ENCODE measurements at places on chromosomes 5 and 9. TPM values are rescaled to one million over a fixed set of nuclear protein-coding genes. Genes with fewer than 3 reads are reported as not detected.

The IL17B gene
- total RNA-seq: not detected

The FLT4 gene
- total RNA-seq: not detected

The AFAP1L1 gene
- total RNA-seq: 1.6 TPM

The TYRP1 gene
- 0.15 TPM for total RNA-seq

The AGXT2 gene
- total RNA-seq: not detected

The FAM151B gene
- total RNA-seq: 0.36 TPM

The OR1Q1 gene
- not detected for total RNA-seq

- DNase-seq: peak; percentile 40
- H3K4me3 ChIP-seq: no peak overlapping the region
- no peaks in the 10 kb centered on the region for H3K4me1 ChIP-seq
- H3K27me3 ChIP-seq: no peaks in the 10 kb centered on the region
These were observed 35.6 kb downstream of the CCL28 start for GRCh38 chr5:43376496-43377140.

- H3K36me3 ChIP-seq: no peaks in the 10 kb centered on the region
- H3K27me3 ChIP-seq: no peaks in the 10 kb centered on the region
- H3K4me3 ChIP-seq: no peak overlapping the region
- no peak for DNase-seq
- H3K4me1 ChIP-seq: peaks cover 70% of the 10 kb centered on the region
- no peak overlapping the region for H3K27ac ChIP-seq
These were observed 17.7 kb downstream of the CAMSAP1 start for GRCh38 chr9:135889564-135890189.

DNA sequence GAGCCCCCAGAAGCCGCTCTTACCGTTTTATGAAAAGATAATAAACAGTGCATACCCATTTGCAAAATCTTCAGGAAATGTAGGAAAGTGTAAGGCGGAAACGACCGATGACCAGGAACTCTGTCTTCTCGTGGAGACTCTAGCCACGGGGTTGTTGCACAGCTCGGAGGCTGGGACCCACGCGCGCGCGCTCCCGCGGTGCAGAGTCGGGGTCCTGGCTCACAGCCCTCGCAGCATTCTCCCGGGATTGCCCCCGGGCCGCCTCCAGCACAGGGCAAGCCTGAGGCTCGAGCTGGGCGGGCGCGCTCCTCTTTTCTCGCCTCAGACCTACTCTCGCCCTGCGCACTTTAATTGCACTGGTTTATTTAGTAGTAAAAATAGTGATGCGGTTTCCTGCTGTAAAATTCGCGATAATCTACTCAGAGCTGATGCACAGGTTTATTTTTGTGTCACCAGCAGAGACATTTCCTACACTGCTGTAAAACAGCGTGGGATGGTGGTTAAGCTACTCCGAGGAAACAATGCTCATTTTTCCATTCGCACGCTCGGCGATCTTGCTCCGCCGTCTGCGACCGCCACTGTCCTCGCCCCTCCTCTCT, 15.5 kb downstream of the TRIM7 start:
- no peaks in the 10 kb centered on the region for H3K27me3 ChIP-seq
- peaks cover 37% of the 10 kb centered on the region for H3K4me1 ChIP-seq
- H3K36me3 ChIP-seq: no peaks in the 10 kb centered on the region
- H3K27ac ChIP-seq: peak overlapping the region; percentile 53
- DNase-seq: peak; percentile 77

DNA sequence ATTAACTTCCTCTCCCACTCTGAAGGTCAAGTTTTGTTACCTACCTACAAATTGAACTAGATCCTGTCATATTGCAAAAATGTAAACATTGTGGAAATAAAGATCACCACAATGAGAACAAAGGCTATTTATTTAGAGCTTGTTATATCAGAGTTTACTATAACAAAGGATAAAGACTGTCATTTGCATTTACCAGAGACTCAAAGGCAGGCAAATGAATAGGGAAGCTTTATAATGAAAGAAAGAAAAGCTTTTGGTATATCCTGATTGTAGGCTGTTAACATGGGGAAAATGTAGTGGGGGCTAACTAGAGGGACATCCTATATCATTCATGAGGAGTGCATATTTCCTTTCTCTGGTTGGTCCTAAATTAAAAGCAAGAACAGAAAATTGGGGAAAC, 403.5 kb upstream of the TYRP1 start:
- DNase-seq: no peak
- H3K36me3 ChIP-seq: no peaks in the 10 kb centered on the region
- H3K27ac ChIP-seq: no peak overlapping the region
- no peaks in the 10 kb centered on the region for H3K27me3 ChIP-seq
- no peak overlapping the region for H3K4me3 ChIP-seq

- peaks cover 27% of the 10 kb centered on the region for H3K4me1 ChIP-seq
- no peak for DNase-seq
- H3K4me3 ChIP-seq: no peak overlapping the region
- H3K27me3 ChIP-seq: no peaks in the 10 kb centered on the region
These were observed 194.0 kb downstream of the CRB2 start for GRCh38 chr9:123550012-123550411.

GRCh38 chr9:2657427-2657826, 35.8 kb downstream of the VLDLR start:
- peak overlapping the region; percentile 86 for H3K27ac ChIP-seq
- H3K4me1 ChIP-seq: peaks cover 40% of the 10 kb centered on the region
- peaks cover 26% of the 10 kb centered on the region for H3K36me3 ChIP-seq
- DNase-seq: peak; percentile 92
- H3K4me3 ChIP-seq: peak overlapping the region; percentile 19
- H3K27me3 ChIP-seq: no peaks in the 10 kb centered on the region

GRCh38 chr5:115246361-115246991, 16.2 kb downstream of the PGGT1B start:
- no peaks in the 10 kb centered on the region for H3K27me3 ChIP-seq
- peak; percentile 80 for DNase-seq
- peaks cover 20% of the 10 kb centered on the region for H3K36me3 ChIP-seq
- H3K4me1 ChIP-seq: peaks cover 38% of the 10 kb centered on the region

DNA sequence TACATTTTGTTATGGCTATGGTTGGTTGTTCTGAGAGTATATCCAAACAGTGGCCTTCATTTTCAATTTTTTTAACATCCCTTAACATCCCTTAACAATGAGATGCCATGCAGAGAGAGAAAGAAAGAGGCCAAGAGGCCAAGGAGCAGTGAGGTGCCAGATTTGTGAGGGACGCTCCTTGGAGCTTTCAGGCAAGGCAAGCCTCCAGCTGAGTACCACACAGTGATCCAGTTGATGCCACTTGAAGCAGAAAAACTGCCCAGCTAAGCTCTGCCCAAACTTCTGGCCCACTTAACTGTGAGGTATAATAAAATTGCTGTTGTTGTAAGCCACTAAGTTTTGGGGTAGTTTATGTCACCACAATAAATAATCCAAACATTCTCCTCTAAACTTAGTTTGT, 22.6 kb upstream of the EMB start:
- no peak overlapping the region for H3K4me3 ChIP-seq
- no peak overlapping the region for H3K27ac ChIP-seq
- H3K27me3 ChIP-seq: no peaks in the 10 kb centered on the region
- H3K4me1 ChIP-seq: no peaks in the 10 kb centered on the region

GRCh38 chr5:139091439-139092156, 106.6 kb downstream of the SIL1 start:
- no peaks in the 10 kb centered on the region for H3K36me3 ChIP-seq
- H3K27ac ChIP-seq: no peak overlapping the region
- no peak overlapping the region for H3K4me3 ChIP-seq
- DNase-seq: no peak
- H3K4me1 ChIP-seq: peaks cover 6% of the 10 kb centered on the region

- no peak overlapping the region for H3K27ac ChIP-seq
- H3K36me3 ChIP-seq: no peaks in the 10 kb centered on the region
- H3K4me1 ChIP-seq: no peaks in the 10 kb centered on the region
These were observed 31.6 kb upstream of the SH3RF2 start for GRCh38 chr5:145904743-145905142.

DNA sequence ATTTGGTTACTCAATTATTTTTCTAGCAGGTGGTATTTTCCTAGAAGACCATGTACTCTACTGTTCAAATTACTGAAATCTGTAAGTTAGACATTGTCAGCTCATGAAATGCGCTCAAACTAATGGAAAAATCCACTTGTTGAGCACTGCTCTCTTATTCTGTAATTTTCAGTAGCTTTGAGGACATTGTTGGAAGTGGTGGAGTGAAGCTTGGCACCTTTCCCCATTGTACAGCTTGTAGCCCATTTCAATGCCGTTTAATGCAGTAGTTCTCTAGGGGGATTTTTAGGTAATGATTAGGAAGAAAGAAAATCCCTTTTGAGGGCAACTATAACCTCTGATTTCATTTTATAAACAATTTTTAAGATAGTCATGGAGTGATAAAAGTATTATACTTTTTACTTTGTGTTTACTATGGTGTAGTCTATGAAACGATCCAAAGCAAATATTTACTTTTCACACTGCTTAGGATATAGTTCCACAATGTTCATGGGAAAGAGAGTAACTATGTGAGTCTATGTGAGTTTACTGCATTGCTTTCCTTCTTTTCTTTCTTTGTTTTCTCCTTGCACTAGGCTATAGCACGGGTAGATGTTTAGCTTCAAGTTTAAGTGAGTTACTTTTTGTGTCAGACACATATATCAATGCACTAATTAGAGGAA, 165.8 kb upstream of the ANKH start:
- H3K4me1 ChIP-seq: no peaks in the 10 kb centered on the region
- no peaks in the 10 kb centered on the region for H3K27me3 ChIP-seq
- no peak for DNase-seq
- no peak overlapping the region for H3K4me3 ChIP-seq
- H3K27ac ChIP-seq: no peak overlapping the region
- no peaks in the 10 kb centered on the region for H3K36me3 ChIP-seq

GRCh38 chr9:37430841-37431597, 8.5 kb downstream of the GRHPR start:
- H3K27me3 ChIP-seq: no peaks in the 10 kb centered on the region
- peaks cover 24% of the 10 kb centered on the region for H3K4me1 ChIP-seq
- no peak overlapping the region for H3K27ac ChIP-seq
- peaks cover 47% of the 10 kb centered on the region for H3K36me3 ChIP-seq
- DNase-seq: no peak

DNA sequence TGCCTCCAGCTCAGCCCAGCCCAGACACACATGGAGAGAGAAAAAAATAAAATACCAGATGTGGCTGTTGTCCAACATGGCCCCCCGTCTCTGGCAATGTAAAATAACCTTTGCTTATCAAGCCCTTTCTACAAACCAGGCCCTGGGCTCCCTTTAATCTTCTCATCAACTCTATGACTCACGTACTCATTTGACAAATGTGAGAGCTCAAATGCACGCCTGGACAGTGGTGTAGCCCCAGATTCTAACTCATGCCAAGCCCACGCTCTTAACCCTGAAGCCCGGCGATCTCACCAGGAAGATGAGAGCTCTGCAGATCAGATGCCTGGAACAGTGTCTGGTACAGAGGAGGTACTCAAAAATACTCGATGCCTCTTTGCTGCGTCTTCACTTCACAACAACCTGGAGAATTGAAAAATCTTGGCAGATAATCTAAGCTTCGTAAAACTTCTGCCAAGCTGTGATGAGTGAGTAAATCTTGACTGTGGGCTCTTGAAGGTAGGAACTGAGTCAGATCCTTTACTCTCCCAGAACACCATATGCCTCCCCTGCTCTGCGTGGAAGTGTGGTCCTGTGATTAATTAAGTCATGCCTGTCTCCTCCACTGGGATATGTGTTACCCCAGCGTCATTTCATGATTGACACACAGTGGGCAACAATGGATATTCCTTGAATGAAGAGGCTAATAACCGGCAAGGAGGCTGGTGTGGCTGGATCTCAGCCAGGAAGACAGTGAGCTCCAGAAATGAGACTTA, 102.0 kb upstream of the FSTL4 start:
- H3K4me3 ChIP-seq: no peak overlapping the region
- DNase-seq: no peak
- no peak overlapping the region for H3K27ac ChIP-seq
- H3K4me1 ChIP-seq: no peaks in the 10 kb centered on the region

DNA sequence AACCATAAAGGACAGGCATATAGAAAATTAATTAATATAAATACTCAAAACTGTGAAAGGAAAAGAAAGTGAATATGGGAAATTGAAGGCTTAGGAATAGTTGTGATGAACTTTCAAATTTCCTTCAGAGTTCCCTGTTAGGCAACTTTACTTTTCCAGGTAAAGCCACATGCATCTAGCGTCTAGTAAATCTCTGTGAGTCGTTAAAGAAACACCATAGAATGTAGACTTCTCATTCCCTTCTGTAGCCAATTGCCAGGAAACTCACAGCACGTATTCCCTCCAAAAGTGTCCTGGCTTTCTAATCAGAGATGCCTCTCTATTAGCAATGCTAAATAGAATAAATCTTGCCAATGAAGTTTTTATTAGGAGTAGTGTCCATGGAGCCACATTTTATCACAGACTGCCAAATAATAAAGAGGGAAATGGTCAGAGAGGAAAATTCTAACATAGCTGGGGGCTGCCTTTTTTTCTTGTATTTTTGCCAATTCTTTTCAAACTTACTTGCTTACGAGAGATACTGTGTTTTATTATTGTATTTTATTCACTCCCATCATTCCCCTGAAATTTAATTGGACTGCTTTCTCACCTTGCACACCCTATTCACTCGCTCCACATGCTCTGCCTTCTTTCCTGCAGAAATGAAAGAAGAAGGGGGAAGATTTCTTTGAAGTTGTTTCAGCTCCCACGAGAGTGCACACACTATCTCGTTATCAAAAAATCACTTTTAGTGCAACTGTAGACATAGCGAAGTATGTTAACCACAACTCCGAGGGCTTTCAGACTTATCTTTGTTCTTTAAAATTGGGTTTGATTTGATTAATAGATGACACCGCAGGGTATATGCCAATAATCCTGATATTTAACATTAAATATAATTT, 439.0 kb downstream of the CSNK1G3 start:
- no peak for DNase-seq
- H3K36me3 ChIP-seq: no peaks in the 10 kb centered on the region
- H3K27me3 ChIP-seq: no peaks in the 10 kb centered on the region
- H3K4me3 ChIP-seq: no peak overlapping the region
- H3K27ac ChIP-seq: no peak overlapping the region

GRCh38 chr5:101045689-101046088, 142.6 kb upstream of the ST8SIA4 start:
- DNase-seq: peak; percentile 51
- no peaks in the 10 kb centered on the region for H3K27me3 ChIP-seq
- H3K4me3 ChIP-seq: no peak overlapping the region
- H3K4me1 ChIP-seq: no peaks in the 10 kb centered on the region
- no peak overlapping the region for H3K27ac ChIP-seq

DNA sequence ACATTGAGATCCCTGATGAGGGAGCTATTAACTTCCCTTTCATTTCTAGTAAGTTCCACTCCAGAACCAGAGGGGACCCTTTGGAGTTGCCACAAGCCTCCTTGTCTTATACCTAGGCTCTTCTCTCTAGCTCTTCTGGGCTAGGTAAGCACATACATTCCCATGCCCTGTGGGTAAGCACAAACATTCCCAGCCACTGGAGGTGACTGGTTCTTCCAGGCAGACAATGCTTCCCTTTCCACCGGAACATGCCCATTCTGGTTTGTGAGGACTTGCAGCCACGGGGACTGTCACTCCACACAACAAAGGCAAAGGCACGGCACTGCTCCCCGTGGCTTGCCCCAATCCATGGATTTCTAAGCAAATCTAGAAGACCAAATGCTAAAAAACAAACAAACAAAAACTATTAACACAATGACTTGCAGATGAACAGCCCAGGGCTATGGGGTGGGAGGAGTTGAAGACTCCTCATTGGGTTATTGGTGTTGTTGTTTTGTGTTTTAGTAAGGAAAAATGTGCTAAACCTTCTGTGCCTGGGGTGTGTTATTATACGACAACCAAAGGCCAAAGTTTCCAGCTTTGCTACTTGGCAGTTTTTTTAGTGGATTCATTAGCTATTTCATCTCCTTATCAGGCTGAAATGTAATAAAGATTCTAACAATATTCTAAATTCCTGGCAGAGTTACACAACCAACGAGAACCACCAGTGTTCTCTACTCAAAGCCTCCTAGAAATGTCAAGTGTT, 276.2 kb downstream of the SYK start:
- no peaks in the 10 kb centered on the region for H3K36me3 ChIP-seq
- H3K4me1 ChIP-seq: no peaks in the 10 kb centered on the region
- no peaks in the 10 kb centered on the region for H3K27me3 ChIP-seq
- DNase-seq: no peak
- no peak overlapping the region for H3K27ac ChIP-seq
